ENCODE measurements at places on chromosomes 7 and 10. TPM values are rescaled to one million over a fixed set of nuclear protein-coding genes. Genes with fewer than 3 reads are reported as not detected.

DNA sequence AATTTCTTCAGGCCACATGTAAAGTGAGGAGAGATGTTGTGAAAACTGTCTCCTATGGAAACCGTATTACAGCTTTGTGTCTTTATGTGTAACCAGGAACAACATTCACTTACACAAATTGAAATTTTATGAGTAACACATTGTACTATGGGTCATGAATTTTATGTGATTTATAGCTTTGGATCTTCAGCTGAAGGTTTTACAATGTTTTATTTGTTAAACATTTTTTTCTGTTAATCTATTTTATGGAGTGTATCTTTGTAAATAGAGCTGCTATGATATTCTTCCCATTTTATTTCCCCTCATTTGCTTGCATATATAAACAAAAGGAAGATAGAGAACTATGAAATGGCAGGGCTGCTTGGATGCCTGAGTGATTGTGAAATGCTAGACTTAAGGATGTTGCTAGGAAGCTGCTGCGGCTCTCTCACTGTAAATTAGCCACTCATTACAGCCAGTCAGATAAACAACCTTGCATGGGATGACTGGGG, 104.5 kb upstream of the PCLO start:
- no peak overlapping the region for H3K4me3 ChIP-seq
- no peak for DNase-seq
- H3K27me3 ChIP-seq = no peaks in the 10 kb centered on the region
- H3K27ac ChIP-seq = no peak overlapping the region
- H3K36me3 ChIP-seq = no peaks in the 10 kb centered on the region
- H3K4me1 ChIP-seq = peaks cover 4% of the 10 kb centered on the region

The FAM180A gene
- total RNA-seq = not detected

The HEPACAM2 gene
- not detected for total RNA-seq

The HGF gene
- total RNA-seq = 0.82 TPM

The KIF11 gene
- 9.4 TPM for total RNA-seq

DNA sequence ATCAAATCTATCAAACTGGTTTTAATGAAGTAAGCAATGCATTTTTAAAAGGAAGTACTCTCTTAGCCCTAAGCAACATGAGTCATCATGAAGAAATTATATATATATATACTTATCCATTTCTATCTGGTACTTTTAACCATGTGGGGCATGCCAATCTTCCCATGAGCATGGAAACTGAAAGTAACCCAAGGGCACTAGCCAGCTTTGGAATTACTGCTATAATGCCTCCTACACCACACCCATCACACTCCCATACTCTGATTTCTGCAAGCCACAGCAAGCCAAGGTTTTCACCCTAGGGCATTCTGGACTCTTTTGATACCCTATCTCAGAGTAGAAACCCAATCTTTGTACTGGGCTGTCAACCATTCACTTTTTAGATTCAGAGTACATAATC, 204.6 kb downstream of the IMMP2L start:
- H3K27me3 ChIP-seq = no peaks in the 10 kb centered on the region
- H3K36me3 ChIP-seq = no peaks in the 10 kb centered on the region
- no peak overlapping the region for H3K27ac ChIP-seq
- H3K4me3 ChIP-seq = no peak overlapping the region

DNA sequence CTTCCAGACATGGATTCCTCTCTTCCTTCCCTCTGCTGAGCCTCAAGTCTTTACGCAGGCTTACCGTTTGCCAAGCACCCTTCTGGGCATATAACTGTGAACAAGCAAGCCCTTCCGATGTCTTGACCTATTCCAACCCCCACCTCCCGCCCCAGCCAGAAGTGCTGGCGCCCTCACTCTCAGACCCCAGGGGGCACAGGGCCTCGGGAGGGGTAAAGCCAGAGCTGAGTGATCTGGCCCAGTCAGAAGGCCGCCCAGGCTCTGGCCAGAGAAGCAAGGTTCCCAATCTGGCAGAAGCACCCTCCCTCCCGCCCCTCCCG, 1.2 kb downstream of the PRRT4 start:
- H3K4me1 ChIP-seq = peaks cover 22% of the 10 kb centered on the region
- no peak overlapping the region for H3K27ac ChIP-seq
- H3K36me3 ChIP-seq = no peaks in the 10 kb centered on the region

The MYL7 gene
- 0.82 TPM for total RNA-seq

DNA sequence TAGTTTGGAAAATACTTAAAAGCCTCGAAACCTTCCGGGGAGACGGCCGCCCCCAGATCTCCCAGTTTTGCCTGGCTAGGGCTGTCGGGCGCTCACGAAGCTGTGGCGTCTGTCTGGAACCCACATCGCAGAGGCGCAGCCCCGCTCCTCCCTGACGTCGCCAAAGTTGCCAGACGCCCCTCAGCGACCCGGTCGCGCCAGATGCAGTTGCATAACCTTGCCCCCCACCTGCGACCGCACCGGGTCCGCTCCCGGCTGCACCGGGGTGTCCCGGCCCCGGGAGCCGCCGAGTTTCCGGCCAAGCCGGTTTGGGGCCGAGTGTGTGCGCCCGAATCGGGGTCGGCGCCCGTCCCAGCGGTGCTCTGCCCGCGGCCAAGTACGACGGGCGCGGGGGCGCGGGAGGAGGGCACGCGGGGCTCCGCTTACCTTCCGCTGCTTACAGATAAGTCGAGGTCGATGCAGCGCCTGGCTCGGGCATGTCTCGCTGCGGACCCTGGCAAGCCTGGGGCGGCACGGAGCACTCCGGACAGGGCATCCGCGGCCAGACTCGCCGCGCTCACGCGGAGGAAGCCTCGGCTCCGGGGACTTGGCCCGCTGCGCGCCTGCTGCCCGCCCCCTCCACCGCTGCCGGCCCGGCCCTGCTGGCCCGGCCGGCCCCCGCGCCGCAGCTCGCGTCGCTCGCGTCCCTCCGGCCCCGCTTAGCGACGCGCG, 665 bp downstream of the INSYN2A start:
- H3K4me1 ChIP-seq = peaks cover 29% of the 10 kb centered on the region
- peaks cover 10% of the 10 kb centered on the region for H3K27me3 ChIP-seq
- peak; percentile 44 for DNase-seq
- no peaks in the 10 kb centered on the region for H3K36me3 ChIP-seq
- H3K4me3 ChIP-seq = peak overlapping the region; percentile 78

- no peaks in the 10 kb centered on the region for H3K36me3 ChIP-seq
- no peak for DNase-seq
- peaks cover 10% of the 10 kb centered on the region for H3K27me3 ChIP-seq
Observed at GRCh38 chr10:128865436-128866195, 601.4 kb upstream of the MGMT start.

- peaks cover 9% of the 10 kb centered on the region for H3K4me1 ChIP-seq
- peaks cover 6% of the 10 kb centered on the region for H3K27me3 ChIP-seq
- H3K27ac ChIP-seq = peak overlapping the region; percentile 64
- peak; percentile 69 for DNase-seq
- H3K4me3 ChIP-seq = peak overlapping the region; percentile 94
Observed at GRCh38 chr7:82443036-82443546, 486 bp downstream of the CACNA2D1 start.

GRCh38 chr7:36606976-36607720, 117.1 kb downstream of the AOAH start:
- H3K27ac ChIP-seq = no peak overlapping the region
- DNase-seq = no peak
- H3K27me3 ChIP-seq = no peaks in the 10 kb centered on the region
- no peak overlapping the region for H3K4me3 ChIP-seq
- H3K36me3 ChIP-seq = no peaks in the 10 kb centered on the region

- no peak overlapping the region for H3K4me3 ChIP-seq
- DNase-seq = no peak
- no peak overlapping the region for H3K27ac ChIP-seq
- H3K27me3 ChIP-seq = no peaks in the 10 kb centered on the region
- H3K4me1 ChIP-seq = no peaks in the 10 kb centered on the region
Observed at GRCh38 chr7:85196696-85197095, 9.8 kb upstream of the SEMA3D start.

DNA sequence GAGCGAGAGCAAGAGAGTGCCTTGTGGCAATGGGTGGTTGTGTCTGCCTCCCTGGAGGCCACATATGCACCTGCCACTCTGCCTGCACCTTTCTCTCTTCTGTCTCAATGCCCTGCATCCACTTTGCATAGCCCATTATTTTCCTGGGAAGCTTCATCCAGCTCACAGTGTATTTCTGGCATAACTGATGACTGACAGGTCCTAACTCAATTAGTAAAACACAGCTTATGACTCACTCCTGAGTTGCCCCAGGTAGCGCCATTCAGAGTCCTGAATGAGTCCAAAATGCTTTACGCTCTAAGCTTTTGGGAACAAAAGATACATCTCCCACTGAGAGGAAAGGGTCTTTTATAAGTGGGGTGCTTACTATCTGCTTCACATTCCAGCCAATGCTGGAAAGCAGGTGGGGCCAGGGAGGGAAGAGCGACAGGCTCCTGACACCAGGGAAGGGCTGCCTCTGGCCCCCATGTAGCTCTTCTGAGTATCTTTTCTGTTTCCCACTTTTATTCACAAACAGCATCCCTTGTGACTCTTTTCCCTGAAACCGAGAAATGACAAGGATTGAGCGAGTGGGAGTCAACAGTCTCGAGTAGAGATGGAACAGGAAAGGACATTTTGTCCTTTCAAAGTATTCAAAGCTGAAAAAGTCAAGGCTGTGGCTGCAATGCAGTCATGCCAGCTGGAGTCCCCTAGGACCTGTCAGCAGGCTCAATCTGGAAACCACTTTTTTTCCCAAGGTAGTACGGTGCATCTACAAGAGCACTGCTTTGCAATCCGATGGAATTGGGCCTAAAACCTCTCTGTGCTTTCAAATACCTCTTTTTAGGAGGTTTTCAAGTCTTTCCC, 479.3 kb upstream of the PODXL start:
- no peaks in the 10 kb centered on the region for H3K36me3 ChIP-seq
- no peak overlapping the region for H3K4me3 ChIP-seq
- no peaks in the 10 kb centered on the region for H3K27me3 ChIP-seq
- no peaks in the 10 kb centered on the region for H3K4me1 ChIP-seq

- no peak within 1 kb of the TSS for H3K4me3 ChIP-seq
- no peak for DNase-seq
- H3K4me1 ChIP-seq = peaks cover 2% of the 10 kb centered on the region
Observed at GRCh38 chr10:67837541-67838314, at the start of gene DNAJC12. TSS of gene DNAJC12 (minus strand) at chr10:67838188. CDS start at chr10:67838011, 177 bp downstream.

The MOGAT3 gene
- total RNA-seq = not detected

DNA sequence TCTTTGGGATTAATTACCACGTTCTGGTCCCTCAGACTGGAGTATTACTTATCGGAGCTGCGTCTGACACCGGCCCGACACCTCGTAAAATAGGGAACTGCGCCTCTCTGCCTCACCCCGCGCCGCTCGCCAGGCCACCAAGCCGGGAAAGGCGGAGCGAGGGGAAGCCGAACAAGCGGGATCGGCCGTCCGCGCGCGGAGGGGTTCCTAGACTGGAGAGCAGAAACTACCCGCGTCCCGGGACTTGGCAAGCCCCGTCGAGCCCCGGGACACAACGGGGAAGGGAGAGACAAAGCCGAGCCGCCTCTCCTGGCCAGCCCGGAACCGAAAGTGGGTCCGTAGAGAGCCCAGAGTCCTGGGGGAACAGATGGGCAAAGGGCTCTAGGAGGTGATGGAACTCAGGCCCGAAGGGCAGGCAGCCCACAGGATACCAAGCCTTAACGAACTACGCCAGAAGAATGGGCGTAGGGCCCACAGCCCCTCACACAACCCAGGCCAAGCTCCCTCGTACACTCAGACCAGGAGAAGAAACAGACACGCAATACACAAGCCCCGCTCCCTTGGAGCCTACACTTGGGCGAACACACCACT, 6.5 kb downstream of the LBX1 start:
- no peak overlapping the region for H3K4me3 ChIP-seq
- DNase-seq = no peak
- peaks cover 19% of the 10 kb centered on the region for H3K4me1 ChIP-seq
- no peaks in the 10 kb centered on the region for H3K36me3 ChIP-seq

- peak overlapping the region; percentile 26 for H3K4me3 ChIP-seq
- peaks cover 15% of the 10 kb centered on the region for H3K4me1 ChIP-seq
- peaks cover 5% of the 10 kb centered on the region for H3K27me3 ChIP-seq
- H3K27ac ChIP-seq = peak overlapping the region; percentile 74
- H3K36me3 ChIP-seq = peaks cover 40% of the 10 kb centered on the region
Observed at GRCh38 chr7:75623390-75624133, 115.2 kb downstream of the HIP1 start.

DNA sequence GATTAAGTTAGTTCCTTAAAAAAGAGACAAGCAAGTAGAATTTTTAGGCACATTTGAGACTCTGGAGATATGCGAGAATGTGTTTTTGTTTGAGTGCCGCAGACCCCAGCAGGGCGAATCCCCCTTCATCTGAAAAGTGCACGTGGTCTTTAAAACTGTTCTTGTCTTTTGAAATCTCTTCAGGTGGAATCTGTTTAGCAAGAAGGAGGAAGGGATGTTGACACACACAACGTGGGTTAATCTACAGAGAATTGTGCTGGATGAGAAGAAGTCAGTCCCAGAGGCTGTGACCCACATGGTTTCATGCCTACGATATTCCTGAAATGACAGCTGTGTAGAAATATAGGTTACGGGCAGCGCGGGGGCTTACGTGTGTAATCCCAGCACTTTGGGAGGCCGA, 27.1 kb upstream of the ZFAND2A start:
- H3K36me3 ChIP-seq = no peaks in the 10 kb centered on the region
- H3K4me1 ChIP-seq = peaks cover 8% of the 10 kb centered on the region
- no peak overlapping the region for H3K4me3 ChIP-seq
- H3K27ac ChIP-seq = no peak overlapping the region
- DNase-seq = no peak

The CPA4 gene
- not detected for total RNA-seq

- no peak overlapping the region for H3K4me3 ChIP-seq
- peaks cover 5% of the 10 kb centered on the region for H3K27me3 ChIP-seq
- H3K27ac ChIP-seq = no peak overlapping the region
Observed at GRCh38 chr10:97747573-97747972, 10.6 kb downstream of the ZFYVE27 start.

DNA sequence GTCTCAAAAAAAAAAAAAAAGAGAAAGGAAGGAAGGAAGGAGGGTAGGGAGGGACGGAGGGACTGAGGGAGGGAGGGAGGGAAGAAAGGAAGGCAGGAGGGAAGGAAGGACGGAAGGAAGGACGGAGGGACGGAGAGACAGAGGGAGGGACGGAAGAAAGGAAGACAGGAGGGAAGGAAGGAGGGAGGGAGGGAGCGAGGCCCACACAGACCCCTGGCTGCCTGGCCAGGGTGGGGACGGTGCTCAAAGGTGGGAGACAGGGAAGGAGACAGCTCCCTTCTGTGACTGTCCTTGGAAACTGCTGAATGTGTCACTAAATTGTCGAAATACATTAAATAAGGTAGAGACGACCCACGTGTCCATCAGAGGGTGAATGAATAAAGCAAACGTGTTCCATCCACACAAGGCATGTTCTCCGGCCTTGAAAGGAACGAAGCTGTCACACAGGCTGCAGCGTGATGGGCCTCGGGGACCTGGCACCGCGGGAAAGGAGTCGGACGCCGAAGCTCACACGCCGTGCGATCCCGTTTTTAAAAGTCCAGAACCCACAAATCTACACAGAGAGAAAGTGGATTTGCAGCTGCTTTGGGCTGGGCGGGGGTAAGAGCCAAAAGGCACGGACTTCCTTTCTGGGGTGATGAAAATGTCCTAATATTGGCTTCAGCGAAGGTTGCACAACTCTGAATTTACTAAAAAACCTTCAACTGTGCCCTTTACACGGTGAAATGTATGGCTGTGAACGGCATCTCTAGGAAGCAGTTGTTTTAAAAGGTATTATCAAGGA, 23.3 kb downstream of the ADAP1 start:
- DNase-seq = no peak
- H3K27me3 ChIP-seq = peaks cover 3% of the 10 kb centered on the region
- H3K36me3 ChIP-seq = no peaks in the 10 kb centered on the region
- no peak overlapping the region for H3K27ac ChIP-seq

GRCh38 chr10:988667-989545, 672 bp downstream of the GTPBP4 start:
- DNase-seq = no peak
- H3K27ac ChIP-seq = peak overlapping the region; percentile 96
- H3K27me3 ChIP-seq = peaks cover 8% of the 10 kb centered on the region
- H3K4me3 ChIP-seq = peak overlapping the region; percentile 99
- H3K4me1 ChIP-seq = peaks cover 16% of the 10 kb centered on the region

The GPR26 gene
- 0.05 TPM for total RNA-seq

The ZNF716 gene
- not detected for total RNA-seq

The VSTM2A gene
- 1.2 TPM for total RNA-seq

The CCL24 gene
- not detected for total RNA-seq

Measured in endothelial cell (in vitro differentiated cells).